ENCODE measurements at places on chromosomes 5 and 9.

GRCh38 chr5:113150821-113151220 is 174.2 kb downstream of the DCP2 start:
- no peak for DNase-seq

- DNase-seq = no peak
Measured at GRCh38 chr5:137438932-137439331, 60.2 kb downstream of the SPOCK1 start.

- no peak for DNase-seq
Measured at GRCh38 chr5:122056913-122057312, 21.1 kb downstream of the LOX start.

GRCh38 chr9:90064971-90065370 is 460.2 kb downstream of the GADD45G start:
- DNase-seq = no peak

DNA sequence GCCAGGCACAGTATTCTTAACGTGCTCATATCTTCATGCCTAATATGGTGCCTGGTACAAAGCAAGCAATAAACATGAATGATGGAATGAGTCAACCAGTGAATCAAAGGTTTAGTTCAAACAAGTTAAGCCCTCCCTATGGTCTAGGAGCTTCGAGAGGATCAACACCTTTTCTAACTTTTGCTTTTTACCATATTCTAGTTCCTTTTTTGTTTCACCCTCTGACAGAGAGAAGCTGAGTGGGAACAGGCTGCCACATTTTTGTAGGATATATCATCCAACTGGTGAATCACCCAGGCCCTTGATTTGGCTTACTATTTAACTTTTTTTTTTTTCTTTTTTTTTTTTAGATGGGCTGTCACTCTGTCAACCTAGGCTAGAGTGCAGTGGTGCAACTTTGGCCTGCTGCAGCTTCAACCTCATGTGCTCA is 39.3 kb upstream of the TNC start:
- DNase-seq = no peak

- DNase-seq = no peak
Measured at GRCh38 chr5:134944630-134945029, 23.1 kb upstream of the CATSPER3 start.

- DNase-seq = no peak
Measured at GRCh38 chr5:180140571-180140970, 68.4 kb downstream of the RASGEF1C start.

Measured in GM12865 (cell line).